ENCODE measurements at places on chromosomes 7 and 10.

DNA sequence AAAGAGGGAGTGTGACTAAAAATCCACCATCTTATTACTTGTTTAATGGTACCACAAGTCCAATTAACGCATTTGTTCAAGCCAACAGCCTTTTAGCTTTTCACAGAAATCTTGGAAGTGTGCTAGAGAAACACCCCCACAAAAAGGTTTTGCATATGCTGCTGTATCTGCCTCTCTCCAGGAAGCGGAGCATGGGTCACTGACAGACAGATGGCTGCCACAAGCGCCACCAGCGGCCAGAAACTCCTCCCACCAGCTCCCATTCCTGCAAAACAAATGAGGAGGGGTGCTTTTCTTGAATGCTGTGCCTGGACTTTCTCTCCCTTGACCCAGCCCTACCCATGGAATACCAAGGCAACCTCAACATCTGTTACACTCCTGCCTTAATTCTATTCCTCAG lies 176.3 kb upstream of the LRGUK start:
- no peak for DNase-seq

DNA sequence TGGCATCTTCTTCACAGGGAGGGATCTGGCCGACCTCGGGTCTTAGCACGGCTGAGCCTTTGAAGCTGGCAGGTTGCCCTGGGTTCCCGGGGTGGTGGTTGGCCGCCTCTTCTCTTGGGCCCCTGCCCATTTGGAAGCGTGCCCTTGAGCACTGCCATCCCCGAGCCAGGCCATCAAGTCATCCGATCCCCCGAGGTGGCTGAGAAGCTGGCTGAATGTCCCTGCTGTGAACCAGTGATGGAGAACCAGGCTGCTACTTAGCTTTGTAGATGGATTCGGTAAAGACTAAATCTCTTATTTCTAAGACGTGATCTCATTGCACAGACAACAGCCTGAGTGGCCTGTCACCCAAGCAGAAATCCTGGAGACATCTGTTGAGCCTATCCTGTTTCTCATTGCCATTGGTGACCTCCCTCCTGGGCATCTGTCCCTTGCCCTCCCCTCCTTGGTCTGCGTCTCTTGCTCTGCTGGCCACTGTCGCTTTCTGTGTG lies 74.3 kb downstream of the GRK5 start:
- no peak for DNase-seq

DNA sequence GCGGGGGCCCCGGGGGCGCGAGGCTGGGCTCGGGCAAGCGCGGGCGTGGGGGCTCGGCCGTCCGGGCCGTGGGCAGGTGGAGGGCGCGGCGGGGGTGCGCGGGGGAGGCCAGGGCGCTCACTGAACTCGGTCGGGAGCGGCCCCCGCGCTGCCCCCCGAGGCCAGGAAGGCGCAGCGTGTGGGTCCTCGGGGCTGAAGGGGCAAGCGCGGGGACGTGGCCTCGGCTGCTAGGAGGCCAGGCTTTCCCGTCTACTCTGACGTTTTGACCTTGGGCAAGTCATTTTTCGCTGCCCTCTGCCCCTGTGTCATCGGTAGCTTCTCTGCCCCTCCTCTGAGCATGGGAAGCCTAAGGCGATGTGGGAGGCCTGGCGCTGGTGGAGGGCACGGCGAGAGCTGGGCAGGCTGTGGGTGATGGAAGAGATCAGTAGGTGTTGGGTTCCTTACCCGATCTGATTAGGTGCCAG lies 441 bp downstream of the FBH1 start:
- DNase-seq = no peak

DNA sequence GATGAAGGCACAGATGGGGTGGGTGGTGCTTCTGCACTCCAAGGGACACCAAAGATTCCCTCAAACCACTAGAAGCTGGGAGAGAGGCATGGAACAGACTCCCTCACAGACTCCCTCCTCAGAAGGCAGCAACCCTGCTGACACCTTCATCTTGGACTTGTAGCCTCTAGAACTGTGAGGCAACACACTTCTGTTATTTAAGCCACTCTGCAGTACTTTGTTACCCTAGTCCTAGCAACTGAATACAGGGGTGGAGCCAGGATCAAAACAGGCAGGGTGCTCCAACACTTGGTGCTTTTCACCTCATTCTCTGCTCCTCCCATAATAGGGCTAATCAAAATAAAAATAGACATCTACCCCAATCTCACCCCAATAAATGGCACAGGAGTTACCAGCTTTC lies 2.3 kb upstream of the GSTO1 start:
- DNase-seq = no peak

DNA sequence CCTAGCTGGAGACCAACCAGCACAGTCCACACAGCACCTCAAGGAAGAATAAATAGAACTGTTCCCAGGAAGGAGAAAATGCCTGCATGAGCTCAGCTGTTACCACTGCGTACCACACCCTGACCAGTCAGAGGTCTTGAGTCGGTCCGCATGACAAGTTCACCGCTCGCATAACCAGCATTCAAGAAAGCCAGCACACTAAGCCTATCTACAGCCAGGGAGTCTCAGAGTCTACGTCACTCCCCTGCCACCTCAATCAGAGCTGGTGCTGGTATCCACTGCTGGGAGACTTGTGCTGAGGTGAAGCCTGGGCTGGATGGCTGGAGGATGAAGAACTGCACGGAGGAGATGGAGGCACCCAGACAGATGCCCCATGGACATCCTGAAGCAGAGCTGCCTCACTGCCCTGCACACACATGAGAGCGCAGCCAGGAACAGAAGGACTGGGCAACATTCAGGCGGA lies 19.6 kb downstream of the AKR1C1 start:
- no peak for DNase-seq

All from AG04449 (cell line).